ENCODE measurements at places on chromosomes 1 and 21.

DNA sequence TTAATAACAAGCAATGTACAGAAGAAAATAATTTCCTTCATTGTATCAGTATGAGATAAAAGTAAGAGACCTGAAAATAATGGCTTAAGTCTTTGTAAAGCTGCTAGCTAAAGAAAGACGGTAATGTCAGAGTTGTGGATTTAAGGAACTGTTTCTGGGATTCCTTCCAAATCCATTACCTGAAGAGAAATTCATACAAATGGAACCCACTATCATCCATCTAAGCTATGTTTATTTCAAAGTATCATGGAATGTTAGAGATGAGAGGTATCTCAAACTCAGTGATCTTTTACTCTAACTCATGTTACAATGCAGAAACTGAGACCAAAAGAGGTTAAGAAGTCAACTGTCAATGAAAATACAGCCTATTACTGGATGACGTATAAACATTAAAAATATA is 197.7 kb downstream of the DENND1B start:
- no peak for DNase-seq

- no peak for DNase-seq
These were observed 26.2 kb downstream of the SMG7 start for GRCh38 chr1:183498342-183498991.

- no peak for DNase-seq
These were observed 107.6 kb downstream of the GLUL start for GRCh38 chr1:182283746-182284544.

GRCh38 chr1:6041432-6042062 is 4.1 kb upstream of the KCNAB2 start:
- DNase-seq, result no peak

GRCh38 chr1:91502672-91503184 is 2.1 kb downstream of the CDC7 start:
- DNase-seq, result no peak

- no peak for DNase-seq
These were observed 190.8 kb downstream of the MATN1 start for GRCh38 chr1:30532621-30533020.

- DNase-seq, result no peak
These were observed 30.1 kb downstream of the DHX9 start for GRCh38 chr1:182869241-182869666.

GRCh38 chr1:202597090-202597761 is 113.0 kb downstream of the SYT2 start:
- DNase-seq, result no peak

GRCh38 chr21:21238629-21239400 is 240.6 kb downstream of the NCAM2 start:
- DNase-seq, result no peak

- peak; percentile 81 for DNase-seq
These were observed at the start of gene GPR3 for GRCh38 chr1:27392096-27392777. GPR3 (plus strand) TSS chr1:27392622; CDS start chr1:27393799, 1,177 bp downstream.

DNA sequence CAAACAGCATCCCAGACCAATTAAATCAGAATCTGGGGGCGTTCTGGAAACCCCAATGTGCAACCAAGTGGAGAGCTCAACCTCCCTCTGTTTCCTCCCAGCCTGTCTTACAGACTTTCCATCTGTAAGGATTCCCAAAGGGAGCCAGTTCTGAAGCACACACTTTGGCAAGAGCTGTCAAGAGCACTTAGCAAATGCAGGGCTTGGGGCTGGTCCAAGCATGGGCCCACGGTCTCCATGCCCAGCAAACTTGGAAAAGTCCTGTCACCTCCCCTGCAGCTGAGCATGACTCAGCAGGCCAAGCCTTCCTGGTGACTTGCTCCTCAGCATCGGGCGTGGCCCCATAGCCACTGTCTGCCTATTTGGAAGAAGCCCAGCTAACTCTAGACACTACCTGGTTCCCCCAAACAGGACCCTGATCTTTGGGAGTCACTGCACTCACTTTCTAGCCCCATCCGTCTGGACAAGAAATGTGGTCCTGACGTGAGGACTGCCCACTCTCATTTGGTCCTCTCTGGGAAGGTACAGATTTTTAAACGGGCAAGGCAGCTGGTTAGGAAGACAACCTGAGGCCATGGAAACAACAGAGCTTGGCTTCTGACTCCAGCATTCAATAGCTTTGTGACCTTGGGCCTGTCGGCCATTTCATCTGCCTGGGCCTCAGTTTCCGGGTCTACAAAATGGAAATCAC is 16.9 kb downstream of the SLC2A1 start:
- peak; percentile 75 for DNase-seq

GRCh38 chr1:206116191-206116872 is 856 bp downstream of the AVPR1B start:
- no peak for DNase-seq
